Left renal cortex interstitium (tissue), 4 donors: ENCODE measurements at places on chromosomes 1 and 21.

GRCh38 chr1:17639703-17640340, 100.3 kb downstream of the ARHGEF10L start:
- no peak for DNase-seq

GRCh38 chr1:227950735-227951346, 3.1 kb upstream of the WNT9A start:
- no peak for DNase-seq

GRCh38 chr1:24374891-24375786, 38.4 kb downstream of the STPG1 start:
- no peak for DNase-seq

DNA sequence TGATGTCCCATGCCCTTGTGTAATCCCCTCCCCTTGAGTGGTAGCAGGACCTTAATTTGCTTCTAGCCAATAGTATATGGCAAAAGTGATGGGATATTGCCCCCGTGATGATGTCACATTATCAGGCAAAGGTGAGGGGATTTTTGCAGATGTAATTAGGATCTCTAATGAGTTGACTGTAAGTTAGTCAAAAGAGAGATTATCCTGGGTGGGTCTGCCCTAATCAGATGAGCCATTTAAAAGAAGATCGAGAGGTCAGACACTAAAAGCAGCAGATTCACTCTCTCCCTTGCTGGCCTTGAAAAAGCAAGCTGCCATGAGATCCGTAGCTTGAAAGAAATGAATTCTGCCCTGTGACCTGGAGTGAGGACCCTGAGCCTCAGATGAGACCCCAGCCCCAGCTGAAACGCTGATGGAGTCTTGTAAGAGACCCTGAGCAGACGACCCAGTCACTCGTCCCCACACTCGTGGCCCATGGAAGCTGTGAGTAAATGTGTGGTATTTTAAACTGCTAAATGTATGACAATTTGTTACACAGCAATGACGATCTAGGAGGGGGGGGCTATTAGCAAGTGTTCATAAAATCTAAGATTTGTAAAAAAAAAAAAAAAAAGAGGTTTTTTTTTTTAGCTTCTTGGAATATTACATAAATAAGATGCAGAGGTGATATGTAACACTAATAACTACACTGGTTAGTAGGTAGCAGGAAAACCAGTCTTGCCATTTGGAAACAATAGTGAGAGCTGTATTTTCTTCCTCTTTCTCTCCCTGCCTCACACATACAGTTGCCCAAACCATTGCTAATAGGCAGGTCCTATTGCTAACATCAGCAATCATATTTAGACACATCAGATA, 50.3 kb upstream of the TARBP1 start:
- no peak for DNase-seq

- no peak for DNase-seq
Measured at GRCh38 chr1:236211815-236212214, 69.5 kb downstream of the GPR137B start.

GRCh38 chr1:24501371-24502064, 1.1 kb upstream of the RCAN3 start:
- DNase-seq: no peak

- no peak for DNase-seq
Measured at GRCh38 chr1:165857046-165857801, 29.8 kb downstream of the UCK2 start.

DNA sequence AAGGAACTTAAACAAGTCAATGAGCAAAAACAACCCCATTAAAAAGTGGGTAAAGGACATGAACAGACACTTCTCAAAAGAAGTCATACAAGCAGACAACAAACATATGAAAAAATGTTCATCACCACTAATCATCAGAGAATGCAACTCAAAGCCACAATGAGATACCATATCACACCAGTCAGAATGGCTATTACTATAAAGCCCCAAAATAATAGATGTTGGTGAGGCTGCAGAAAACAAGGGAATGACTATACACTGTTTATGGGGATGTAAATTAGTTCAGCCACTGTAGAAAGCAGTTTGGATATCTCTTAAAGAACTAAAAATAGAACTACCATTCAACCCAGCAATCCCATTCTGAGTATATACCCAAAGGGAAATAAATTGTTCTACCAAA, 51.2 kb downstream of the MRPL39 start:
- no peak for DNase-seq

DNA sequence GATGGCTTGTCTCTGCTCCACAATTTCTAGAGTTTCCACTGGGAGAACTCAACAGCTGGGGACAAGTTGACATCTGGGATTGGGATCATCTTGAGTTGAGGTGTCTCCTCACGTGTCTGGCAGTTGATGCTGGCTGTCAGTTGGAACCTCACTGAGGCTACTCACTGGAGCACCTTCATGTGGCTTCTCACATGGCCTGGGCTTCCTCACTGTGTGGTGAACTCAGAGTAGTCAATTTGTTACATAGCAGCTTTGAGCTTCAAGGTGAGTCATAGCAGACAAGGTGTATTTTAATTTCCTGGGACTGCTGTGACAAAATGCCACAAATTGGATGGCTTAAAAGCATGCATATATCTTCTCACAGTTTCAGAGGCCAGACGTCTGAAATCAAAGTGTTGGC, 44.0 kb downstream of the NTNG1 start:
- DNase-seq: no peak

DNA sequence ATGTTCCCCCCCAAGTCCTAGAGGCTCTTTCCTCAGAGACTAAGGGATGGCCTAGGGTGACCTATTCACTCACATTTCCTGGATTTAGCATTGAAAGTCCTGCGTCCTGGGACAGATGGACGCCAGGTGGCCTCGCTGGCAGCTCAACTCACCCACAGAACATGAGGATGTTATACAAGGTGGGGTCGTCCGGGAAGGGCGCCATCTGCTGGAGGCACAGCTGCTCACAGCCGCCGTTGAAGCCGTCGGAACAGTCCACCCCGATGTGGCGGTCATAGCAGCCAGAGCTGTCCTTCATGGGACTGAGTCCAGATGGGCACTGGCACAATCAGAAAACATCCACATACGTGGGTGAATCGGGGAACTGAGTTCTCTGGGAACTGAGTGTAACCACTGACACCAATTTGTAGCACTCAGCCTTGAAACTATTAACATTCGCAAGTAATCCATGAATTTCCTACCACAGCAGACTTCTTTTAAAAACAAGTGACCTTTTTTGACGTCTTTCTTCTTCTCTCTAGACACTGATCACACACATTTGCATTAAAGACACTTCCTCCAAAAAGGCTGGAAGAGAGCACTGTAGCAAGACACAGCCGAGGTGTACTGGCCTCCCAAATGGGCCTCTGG, 215.4 kb downstream of the ASTN1 start:
- peak; percentile 5 for DNase-seq

DNA sequence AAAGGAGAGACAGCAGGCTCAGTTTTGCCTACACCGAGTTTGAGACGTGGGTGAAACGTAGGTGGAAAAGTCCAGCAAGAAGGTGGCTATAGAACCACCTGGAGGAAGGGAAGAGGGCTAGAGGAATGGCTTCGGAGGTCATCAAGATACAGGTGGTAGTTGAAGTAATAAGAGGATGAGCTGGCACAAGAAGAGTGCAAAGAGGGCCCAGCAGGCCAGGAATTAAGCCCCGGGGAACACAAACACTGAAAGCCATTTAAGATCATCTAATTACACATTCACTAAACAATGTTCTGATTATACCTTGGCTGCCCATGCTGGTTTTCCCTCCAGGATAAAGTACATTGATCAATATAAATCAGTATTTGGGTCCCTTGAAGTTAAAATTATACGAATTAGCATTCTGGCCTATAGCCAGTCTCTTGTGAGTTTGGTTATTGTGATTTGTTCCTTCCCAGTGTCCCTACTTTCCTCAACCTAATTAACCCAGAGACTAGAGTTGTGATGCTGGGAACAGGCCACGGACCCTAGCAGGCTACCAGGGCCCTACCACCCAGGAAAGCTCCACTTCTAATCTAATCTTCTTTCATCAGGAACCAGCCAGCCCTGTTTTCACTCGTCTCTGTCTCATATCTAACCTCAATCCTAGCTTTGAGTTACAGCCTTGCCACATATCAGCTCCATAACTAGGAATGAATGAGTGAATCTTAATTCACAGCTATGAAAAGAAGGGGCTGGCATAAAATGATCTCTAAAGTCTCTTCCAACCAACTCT, 26.4 kb upstream of the PPP1R15B start:
- DNase-seq: no peak

DNA sequence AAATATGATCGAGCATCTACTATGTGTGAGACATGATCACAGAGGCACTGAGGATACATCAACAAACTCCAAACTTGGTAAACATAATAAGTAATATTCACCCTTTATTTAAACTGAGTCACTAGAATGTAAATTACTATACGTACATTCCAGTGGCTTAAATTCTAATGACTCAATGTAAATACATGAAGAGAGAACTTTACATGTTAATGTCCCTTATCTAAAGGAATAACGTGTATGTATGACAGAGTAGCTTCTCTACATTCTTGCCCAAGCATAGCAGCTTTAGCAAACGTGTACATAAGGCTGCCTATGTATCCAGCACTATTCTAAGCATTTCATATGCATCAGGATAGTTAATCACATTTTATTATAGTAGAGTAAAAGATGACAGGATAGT, 111.8 kb upstream of the CYYR1 start:
- DNase-seq: no peak

GRCh38 chr1:30476476-30476875, 246.9 kb downstream of the MATN1 start:
- DNase-seq: no peak

DNA sequence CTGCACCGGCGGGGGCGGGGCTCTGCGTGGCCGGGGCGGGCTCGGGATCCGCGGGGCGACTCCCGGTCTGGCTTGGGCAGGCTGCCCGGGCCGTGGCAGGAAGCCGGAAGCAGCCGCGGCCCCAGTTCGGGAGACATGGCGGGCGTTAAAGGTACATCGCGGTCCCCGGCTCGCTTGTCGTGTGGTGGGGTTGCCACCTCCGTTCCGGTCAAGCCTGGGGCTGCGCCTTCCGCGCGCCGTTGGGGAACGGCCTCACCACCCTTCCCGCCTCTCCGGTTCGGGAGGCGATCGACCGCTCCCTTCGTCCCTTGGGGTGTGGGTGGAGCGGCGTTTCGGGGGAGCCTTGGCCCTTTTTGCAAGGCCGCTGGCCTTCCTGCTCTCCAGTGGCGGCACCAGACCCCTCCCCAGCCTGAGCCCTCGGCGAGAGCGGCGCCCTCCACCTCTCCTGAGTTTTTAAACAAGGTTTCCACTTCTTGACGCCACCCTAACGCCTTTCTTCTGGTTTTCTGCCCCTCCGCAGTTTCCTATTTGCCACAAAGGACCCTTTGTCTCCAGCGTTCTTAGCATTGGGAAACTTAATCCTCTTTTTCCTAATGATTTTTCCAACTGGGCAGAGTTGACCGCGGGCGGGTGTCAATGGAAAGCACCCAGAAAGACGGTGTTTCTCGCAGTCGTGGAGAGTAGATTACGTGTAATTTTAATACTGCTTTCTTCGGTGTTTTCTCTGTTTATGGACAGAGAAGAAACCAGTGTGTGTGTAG, at the start of the genes LEPR and LEPROT:
Gene LEPR (plus strand): TSS at position 79 of the 761 bp plus-strand sequence. CDS start 144,898 bp downstream, outside the sequence.
Gene LEPROT (plus strand): TSS at position 79 of the 761 bp plus-strand sequence. CDS start 57 bp downstream, at position 136.
- DNase-seq: peak; percentile 82

DNA sequence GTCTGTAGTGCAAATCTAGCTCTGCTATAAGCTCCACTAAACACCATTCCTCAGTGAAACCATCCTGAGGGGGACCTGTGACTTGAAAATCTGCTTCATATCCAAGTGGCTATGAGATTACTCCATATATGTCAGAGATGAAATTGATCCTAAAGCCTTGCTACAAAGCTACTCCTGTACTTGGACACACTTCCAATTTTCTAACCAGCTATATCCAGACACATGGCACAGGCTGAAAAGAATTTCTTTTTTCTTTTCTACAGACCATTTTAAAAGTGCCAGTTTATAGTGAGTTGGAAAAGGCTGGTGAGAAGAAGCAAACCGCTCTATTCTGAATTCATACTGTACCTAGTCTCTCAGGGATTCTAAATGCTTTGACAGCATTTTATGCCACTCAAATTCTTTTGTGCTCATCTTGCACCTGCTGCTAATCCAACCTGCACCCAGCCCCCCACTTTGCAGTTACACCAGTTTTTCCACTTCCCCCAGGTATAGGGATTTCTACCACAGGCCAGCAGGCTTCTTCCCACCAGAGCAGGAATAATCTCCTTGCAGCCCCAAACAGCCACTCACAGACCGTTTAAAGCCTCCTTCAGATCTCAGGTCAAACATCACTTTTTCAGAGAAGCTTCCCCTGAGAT, 112.5 kb downstream of the RERE start:
- DNase-seq: no peak

DNA sequence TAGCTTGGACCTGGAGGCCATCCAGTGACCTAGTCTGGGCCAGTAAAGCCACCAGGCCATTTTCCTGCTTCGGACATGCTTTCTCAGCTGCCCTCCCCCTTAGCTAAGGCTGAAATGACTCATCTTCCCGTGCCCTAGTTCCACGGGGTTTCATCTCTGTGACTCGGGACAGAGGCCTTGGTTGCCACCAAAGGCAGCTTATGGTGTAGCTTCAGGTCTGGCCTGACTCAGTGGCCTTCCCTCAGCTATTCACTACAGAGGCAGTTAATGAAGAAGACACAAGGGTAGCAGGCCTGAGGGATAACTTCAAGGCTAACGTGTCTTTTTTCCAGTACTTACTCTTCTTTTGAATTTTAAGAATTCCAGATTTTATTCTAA, 82.4 kb downstream of the PBX1 start:
- no peak for DNase-seq

- DNase-seq: no peak
Measured at GRCh38 chr1:241265428-241265827, 91.6 kb downstream of the RGS7 start.

DNA sequence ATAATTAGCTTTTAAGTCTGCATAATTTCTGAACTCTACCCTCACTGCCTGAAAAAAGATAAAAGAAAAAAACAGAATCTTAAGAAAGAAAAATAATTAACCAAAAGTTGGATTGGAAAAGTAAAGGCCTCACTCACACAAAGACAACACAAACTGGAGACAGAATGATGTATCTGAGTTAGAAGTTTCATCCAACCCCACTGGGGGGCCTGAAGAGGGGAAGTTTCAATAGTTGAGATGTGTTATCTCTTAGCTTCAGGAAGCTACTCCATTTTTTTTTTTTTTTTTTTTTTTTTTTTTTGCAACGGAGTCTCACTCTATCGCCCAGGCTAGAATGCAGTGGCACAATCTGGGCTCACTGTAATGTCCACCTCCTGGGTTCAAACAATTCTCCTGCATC, 19.9 kb downstream of the SYDE2 start:
- DNase-seq: no peak

- no peak for DNase-seq
Measured at GRCh38 chr1:24443241-24443656, 27.6 kb downstream of the NIPAL3 start.

GRCh38 chr1:77039739-77040138, 172.5 kb downstream of the ST6GALNAC5 start:
- no peak for DNase-seq
